ENCODE measurements at places on chromosomes 5 and 9.

DNA sequence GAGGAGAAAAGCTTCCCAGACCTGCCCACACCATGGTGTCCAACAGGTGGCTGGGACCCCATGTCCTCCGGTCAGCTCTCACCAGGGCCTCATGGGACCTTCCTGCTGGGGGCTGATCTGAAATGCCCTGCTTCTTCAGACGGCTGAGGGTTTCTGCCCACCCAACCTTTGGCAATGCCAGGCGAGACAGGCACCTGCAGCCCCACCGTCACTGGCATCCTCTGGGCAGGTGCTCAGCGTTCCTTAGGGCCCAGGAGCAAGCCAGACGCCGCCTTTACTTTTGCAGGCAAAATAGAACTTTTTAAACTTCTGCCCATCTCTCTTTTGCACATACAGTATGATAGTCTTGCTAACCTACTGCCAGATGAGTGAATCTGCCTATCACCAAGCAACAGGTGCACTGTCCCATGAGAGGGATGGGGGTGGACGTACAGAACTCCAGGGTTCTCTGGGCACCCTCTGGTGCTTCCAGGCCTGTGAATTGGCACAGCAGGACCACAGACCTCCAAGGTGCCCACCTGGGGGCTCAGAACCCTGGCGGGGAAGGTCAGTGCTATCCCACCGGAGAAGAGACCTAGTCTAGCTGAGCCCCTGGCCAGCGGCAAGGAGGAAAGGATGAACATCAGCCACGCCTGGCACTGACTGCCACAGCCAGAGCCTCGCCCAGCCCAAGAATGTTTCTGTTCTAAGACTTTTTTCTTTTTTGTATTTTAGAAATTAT lies 7.5 kb downstream of the OBP2B start:
- DNase-seq, result no peak

DNA sequence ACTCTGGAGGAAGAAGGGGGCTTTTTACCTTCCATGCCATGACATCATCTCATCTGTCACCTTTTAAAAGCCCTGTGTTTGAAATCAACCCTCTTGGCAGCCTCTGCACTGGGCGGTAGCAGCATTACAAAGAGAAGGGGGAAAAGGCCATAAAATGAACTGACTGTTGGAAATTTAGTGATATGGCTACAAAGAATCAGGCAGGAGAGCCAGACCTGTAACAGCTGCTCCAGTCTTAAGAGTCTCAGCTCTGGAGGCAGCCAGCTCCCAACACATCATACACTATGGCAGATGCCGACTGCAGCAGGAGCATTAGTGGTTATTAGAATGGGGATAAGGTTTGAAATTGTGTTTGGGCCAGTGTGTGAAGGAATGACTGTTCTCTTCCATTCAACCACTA lies 257.5 kb downstream of the DMAC1 start:
- DNase-seq, result no peak

GRCh38 chr5:79820648-79821047 lies 131.0 kb downstream of the CMYA5 start:
- no peak for DNase-seq

DNA sequence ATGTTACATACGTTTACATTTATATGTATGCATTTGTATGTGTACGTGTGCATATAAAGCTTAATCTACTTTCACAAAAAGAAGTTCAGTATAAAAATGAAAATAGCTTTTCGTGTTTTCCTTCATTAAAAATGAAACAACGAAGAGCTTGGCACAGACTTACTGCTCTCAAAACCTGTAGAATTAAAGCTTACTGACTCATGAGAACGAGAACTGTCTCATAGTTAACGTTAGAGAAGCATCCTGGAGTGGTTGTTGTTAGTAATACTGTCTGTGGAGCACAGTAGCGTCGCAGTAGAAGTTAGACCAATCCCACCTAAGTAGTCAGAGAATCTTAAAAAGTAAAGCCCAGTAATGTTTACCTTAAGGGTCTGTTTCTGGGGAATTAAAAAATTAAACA lies 1.3 kb downstream of the MAT2B start:
- no peak for DNase-seq

- no peak for DNase-seq
Measured at GRCh38 chr5:81717860-81718259, 33.0 kb downstream of the SSBP2 start.

GRCh38 chr5:36734422-36734821 lies 128.0 kb downstream of the SLC1A3 start:
- DNase-seq, result no peak

DNA sequence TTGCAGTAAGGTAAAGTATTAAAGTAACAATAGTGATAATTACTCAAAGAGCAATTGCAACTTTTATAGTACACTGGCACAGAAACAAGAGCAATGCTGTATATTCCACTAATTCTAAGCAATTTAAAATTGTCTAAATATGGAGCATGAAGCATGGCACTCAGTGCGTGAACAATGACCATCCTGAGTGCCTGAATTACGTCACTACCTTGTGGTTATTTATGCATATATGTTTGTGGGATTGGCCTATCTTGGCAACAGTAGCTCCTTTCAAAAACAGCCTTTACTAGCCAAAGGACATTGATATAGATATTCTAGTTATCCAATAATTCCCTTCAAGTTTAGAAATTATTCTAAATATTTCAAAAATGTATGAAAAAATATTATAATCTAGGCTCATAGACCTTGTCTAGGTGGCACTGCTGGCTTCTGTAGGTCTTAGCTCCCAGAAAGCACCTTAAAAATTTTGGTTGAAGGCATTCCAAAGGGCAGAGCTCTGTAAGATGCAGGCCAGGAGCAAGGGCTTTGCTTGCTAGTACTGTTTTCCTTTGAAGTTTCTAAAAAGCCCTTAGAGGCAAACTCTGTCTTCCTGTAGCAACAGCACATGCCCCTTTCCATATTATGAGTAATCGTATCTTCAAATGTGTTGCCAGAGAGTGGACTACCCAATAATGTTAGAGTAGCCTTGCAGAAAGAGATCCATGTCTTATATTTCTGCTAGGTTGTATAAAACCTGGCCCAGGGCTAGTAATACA lies 719.3 kb downstream of the NR2F1-AS1 start:
- DNase-seq, result no peak

DNA sequence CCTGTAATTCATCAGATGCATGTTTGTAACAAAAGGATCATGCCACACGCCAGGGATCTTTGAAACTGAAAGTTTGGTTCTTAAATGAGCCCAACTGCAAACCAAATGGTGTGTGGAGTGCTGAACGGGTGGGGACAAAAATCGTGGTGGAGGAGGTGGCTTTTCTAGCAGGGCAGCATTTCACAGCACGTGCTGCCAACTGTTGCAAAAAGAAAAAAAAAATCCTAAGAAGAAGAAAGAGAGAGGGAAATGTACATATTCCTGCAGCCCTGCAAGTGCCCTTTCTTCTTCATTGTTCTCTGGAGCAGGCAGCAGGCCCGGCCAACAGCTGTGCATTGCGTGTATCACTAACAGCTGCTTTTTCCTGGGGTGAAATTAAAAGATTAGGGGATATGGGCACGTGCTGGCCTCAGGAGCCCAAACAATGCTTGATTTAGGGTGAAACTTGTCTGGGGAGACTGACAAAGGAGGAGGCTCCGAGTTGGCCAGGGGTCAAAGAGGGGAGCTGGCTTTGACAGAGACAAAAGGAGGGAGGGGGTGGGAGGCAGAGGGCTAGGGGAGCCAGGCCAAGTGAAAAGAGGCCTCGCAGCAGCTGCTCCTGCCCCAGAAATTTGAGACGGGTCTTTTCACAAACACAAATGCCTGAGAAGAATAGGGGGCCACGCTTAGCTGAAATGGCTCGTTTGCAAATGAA lies 73.0 kb downstream of the GADD45G start:
- no peak for DNase-seq

All from stimulated activated CD4-positive, alpha-beta T cell treated with anti-CD3 and anti-CD28 coated beads, Interleukin-1b, Interleukin-23, amount 100 ng/mL, for 1 hour (primary cell).